ENCODE measurements at places on chromosomes 2 and 18.

DNA sequence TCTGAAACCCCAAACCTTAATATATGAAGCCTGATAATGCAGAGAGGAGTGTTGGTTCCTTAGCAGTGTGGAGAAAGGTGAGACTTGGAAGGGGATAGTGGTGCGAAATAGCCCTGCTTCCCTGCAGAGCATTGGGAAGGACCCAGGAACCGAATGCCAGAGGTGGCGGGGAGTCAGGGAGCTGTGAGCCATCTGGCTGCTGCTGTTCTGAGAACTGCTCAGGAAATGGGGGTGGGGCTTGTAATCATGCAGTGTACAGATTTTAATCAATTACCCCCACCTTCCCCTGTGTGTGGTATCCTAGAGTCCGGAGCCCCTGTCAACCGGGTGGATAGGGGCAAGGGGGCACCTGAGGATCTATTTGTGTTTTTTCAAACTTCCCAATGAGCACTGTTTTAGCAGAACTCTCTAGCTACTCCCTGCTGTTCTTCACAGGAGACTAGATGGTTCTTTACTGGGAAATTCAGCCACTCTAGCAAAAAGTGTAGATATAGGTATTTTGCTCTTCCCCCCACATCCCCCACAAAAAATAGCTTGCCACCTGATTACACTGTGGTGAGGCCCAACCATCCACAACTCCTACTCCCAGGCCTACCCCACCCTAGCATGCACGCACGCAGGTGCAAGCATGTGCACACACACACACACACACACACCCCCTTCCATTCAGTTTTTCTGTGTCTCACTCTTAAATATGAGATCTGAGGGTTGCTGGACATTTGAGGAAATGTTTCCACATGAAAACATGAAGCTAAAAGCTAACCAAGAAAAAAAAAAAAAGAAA, 30.1 kb upstream of the MBOAT2 start:
- DNase-seq: no peak

- DNase-seq: no peak
Observed at GRCh38 chr18:46536215-46536874, 120.7 kb downstream of the LOXHD1 start.

- DNase-seq: no peak
Observed at GRCh38 chr2:17306219-17306618, 212.0 kb downstream of the RAD51AP2 start.

- no peak for DNase-seq
Observed at GRCh38 chr2:134919341-134920210, 954 bp downstream of the CCNT2 start.

- no peak for DNase-seq
Observed at GRCh38 chr2:133418671-133419070, 149.6 kb downstream of the NCKAP5 start.

GRCh38 chr2:18282026-18282425, 278.4 kb downstream of the RDH14 start:
- DNase-seq: no peak

- no peak for DNase-seq
Observed at GRCh38 chr2:32427672-32428610, 71.1 kb downstream of the BIRC6 start.

DNA sequence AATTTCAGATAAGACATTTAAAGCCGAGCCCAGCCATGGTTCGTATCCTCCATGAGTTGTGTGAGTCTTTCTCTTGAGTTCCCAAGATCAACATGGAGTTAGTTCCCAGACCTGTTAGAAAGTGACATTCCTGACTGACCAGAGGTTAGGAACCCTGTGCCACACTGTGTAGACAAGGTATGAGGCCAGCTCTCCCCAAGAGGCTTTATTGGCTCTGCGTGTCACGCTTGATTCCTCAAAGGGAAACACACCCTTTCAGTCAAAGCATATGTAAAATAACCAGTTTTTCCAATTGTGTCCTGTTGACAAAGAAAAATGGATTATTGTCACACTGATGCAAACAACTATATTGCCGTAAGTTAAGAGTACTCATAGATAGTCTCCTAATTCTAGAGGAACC, 1.2 kb downstream of the SULT1C3 start:
- DNase-seq: no peak

DNA sequence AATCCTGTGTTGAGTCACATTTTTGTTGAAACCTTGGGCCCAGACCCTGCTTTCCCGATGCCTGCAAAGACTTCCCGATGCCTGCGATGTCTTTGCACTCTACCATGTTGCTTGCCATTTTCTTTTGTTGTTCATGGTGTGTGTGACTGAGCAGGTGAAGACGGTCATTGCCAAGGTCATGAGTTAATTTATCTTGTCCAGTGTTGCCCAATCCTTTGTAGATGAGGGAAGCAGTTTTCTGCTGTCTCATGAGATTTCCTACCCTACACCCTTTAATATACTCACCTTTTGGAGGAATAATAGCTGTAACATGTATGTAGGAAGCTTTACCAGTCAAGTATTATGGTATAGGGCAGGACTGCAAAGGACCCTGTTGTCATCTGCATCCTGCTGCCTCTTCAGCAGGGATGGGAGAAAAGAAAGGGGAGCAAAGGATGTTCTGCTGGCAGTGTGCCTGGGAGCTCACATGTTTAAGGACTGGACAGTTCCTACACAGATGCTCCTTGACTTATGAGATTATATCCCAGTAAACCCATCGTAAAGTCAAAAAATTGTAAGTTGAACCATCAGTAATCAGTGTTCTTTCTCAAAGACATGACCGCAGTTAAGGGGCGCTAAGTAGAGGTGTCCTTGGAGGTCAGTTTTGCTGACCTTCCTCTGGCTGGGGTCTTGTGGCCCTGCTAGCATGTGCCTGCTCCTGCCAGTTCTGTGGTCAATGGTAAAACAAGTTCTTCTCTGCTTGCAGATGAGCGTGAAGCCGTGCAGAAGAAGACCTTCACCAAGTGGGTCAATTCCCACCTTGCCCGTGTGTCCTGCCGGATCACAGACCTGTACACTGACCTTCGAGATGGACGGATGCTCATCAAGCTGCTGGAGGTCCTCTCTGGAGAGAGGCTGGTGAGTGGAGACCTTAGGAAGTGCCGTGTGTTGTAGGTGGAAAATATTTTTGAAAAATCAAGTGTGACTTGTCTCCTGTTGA, 124.8 kb upstream of the EML6 start:
- no peak for DNase-seq

- DNase-seq: no peak
Observed at GRCh38 chr2:142142595-142142994, 11.8 kb upstream of the LRP1B start.

DNA sequence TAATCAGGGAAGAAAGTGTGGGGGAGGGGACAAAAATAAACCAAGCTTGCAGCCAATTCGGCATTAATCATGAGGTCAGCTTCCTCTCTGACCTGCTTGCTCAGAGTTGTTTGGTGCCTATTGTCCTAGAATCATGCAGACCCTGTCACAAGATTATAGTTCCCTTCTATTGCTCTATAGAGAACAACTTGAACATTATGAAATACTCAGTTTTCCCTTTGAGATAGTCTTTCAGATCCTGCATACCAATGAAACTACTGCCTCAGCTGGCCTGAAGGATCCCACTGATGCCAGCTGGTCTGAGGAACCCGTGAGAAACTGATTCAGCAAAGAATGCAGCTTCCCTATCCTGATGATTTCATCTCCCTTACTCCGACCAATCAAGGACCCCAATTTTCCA, 955 bp upstream of the BBS5 start:
- no peak for DNase-seq

DNA sequence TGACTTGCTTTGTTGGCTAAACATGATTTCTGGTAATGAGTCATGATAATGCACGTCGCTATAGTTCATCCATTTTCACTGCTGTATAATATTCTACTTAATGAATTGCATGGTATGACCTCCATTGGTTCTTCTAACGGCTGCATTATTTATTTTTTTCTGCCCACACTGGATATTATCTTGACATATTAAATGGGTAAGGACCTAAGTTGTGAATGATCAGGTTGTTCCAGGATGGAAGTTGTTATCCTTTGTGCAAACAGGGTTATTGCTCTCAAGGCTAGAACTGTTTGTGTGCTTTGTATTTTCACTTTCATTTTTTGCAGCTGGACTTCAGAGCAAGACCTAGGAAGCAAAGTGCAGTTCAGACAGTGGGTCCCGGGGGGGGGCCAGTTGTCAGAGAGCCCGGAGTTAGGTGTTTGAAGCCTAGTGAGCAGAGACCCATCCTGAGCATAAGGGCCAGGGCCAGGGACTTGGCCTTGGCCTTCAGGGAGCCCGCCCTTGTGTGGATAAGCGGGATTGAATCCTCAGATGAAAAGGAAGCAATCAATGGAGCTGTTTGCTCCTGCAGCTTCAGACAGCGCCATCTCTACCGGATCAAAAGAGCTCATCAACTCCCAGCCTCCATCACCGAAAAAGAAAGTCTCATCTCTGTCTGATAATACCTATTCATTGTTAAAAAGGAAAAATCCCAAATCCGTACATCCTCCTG, 48.2 kb downstream of the AGAP1 start:
- no peak for DNase-seq

GRCh38 chr2:1237783-1238182, 175.5 kb upstream of the TPO start:
- no peak for DNase-seq

GRCh38 chr18:47950511-47950910, 20.1 kb upstream of the SMAD2 start:
- DNase-seq: no peak

DNA sequence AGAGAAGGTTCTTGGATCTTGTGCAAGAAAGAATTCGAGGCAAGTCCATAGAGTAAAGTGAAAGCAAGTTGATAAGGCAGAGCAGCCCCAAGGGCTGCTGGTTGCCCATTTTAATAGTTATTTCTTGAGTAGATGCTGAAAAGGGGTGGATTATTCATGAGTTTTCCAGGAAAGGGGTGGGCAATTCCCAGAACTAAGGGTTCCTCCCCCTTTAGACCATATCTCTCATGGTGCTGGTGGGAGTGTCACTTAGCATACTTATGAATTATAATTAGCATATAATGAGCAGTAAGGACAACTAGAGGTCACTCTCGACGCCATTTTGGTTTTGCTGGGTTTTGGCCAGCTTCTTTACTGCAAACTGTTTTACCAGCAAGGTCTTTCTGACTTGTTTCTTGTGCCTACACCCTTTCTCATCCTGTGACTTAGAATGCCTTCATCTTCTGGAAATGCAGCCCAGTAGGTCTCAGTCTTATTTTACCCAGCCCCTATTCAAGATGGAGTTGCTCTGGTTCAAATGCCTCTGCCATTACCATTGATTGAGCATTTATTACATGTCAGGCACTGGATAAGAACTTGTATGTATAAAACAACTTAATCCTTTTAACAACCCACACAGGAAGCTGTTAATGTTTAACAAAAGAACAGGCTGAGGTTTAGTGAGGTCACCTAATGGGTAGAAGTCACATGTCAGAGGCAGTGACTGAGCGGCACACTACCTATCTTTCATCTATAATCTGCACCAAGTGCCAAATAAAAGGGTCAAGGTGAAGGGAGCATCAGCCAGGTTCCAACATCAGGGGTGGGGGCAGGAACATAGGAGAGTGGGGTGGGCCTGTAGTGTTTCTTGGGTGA, 250.9 kb downstream of the ICOS start:
- no peak for DNase-seq

- no peak for DNase-seq
Observed at GRCh38 chr2:113867571-113867970, 22.3 kb upstream of the ACTR3 start.

DNA sequence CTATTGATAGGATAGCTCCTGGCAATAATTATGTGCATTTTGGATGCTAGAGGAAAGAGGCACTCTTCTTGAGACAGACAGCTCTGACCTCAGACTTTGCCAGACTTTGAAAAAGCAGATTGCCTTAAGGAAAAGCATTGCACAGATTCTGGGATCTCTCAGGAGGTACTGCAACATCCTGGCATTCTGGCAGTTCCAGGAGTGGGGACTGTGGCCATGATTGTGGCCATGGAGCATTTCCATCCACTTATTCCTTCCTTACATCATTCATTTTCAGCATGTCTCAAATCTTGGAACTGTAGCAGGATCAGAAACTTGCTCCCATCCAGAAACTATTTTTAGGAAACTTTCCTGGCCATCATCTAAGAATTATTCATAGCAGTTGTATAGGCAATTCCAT, 144.9 kb upstream of the FOSL2 start:
- DNase-seq: no peak

- DNase-seq: no peak
Observed at GRCh38 chr2:241863536-241863954, 4.9 kb upstream of the PDCD1 start.

DNA sequence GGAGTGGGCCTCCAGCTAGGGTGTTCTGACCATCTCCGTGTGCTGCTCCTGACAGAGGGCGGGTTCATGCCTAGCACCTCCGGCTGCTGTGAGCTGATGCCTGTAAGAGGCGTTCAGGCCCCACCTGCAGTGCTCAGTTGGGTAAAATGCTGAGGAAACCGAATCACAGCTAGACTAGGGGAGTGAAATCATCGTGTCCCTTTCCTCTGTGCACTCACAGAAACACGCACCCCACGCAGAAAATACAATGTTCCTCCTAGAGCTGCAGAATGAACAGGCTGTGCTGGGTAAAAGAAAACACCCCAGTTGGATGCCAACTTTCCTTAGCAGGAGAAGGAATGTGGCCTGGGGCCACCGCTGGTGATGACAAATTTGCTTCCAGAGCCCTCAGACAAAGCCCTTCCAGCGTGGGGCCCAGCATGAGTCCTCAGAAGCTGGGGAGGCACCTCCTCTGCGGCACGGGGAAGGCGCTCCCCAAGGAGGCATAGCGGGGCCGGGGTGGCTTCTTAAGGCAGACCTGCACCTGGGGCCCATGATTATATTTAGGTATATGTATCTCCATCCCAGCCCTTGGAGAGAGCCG, 16.3 kb upstream of the ARHGEF4 start:
- no peak for DNase-seq

DNA sequence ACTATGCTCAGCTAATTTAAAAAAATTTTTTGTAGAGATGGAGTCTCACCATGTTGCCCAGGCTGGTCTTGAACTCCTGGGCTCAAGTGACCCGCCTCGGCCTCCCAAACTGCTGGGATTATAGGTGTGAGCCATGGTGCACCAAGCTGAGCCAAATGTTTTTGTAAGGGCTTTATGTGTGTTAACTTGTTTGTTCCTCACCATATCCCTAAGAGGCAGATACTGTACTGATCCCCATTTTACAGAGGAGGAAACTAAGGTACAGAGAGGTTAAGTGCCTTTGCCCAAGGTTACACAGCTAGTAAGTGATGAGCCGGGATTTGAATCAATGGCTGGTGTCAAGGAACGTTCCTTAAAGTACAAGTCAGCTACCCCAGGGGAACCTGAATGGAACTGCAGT, 85.3 kb upstream of the KLF7 start:
- DNase-seq: no peak

DNA sequence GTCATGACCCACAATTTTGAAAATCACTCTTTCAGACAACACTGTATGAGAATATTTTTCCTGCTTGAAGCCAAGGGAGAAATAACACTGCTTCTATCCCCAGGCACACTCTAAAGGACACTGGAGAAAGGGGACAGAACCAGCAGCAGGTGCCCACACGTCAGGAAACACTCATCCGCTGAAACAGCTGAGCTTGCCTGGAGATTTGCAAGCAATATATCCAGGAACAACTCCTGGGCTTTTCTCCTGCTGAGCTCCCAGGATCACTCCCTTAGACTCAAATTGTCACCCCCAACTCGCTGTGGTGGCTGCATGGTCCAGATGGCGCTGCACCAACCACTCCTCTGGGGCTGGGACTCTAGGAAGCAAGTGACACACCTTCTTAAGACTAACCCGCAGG, 186.7 kb downstream of the ARL4C start:
- no peak for DNase-seq
